ENCODE measurements at places on chromosomes 11 and 22. TPM values are rescaled to one million over a fixed set of nuclear protein-coding genes. Genes with fewer than 3 reads are reported as not detected.

The PDGFD gene
- 0.52 TPM for polyA plus RNA-seq

The UPB1 gene
- 0.06 TPM for polyA plus RNA-seq

The GLB1L3 gene
- polyA plus RNA-seq = 0.08 TPM

The ADM gene
- polyA plus RNA-seq = 33.9 TPM

The PTGDR2 gene
- polyA plus RNA-seq = 0.26 TPM

The TYR gene
- not detected for polyA plus RNA-seq

The CTSW gene
- 1.3 TPM for polyA plus RNA-seq

The CASP1 gene
- 16.7 TPM for polyA plus RNA-seq

The MMP8 gene
- polyA plus RNA-seq = 0.01 TPM

The VSIG10L2 gene
- 0.86 TPM for polyA plus RNA-seq

Data from esophagus (tissue), 2 donors.